Activated CD4-positive, alpha-beta T cell treated with anti-CD3 and anti-CD28 coated beads, Interleukin-2, amount 50 U/mL, for 1 hour (primary cell): ENCODE measurements at places on chromosomes 5 and 9.

DNA sequence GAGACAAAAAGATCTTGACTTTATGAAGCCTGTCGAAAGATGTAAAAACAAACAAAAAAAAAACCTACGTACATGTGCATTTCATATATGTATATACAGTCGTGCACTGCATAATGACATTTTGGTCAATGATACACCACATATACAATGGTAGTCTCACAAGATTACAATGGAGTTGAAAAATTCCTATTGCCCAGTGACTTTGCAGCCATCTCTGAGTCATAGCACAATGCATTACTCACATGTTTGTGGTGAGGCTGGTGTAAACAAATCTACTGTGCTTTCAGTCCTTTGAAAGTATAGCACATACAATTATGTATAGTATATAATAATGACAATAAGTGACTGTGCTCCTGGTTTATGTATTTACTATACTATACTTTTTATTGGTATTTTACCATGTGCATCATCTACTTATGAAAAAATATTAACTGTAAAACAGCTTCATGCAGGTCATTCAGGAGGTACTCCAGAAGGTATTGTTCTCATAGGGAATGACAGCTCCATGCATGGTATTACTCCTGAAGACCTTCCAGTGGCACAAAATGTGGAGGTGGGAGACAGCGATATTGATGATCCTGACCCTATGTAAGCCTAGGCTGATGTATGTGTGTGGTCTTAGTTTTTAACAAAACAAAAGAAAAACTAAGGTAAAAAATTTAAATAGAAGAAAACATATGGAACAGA, 73.7 kb upstream of the FST start:
- no peak for DNase-seq

GRCh38 chr9:116550696-116551436, 136.2 kb upstream of the TRIM32 start:
- no peak for DNase-seq

DNA sequence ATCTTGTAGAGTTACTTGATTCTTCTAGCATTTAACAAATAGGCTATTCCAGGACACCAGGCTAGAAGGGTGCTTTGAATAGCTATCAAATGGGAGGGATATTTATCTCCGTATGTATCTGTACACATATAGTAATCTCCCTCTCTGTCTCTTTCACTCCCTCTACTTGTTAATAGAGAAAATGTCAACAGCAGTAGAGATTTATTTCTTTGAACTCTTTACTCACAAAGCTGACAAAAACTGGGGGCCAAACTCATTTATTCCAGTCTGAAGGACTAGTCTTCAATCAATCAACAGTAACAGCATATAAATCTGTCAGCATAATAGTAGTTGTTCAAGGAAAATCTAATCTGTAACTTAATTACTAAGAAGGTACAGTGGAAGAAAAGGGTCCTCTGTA, 78.2 kb upstream of the FER start:
- no peak for DNase-seq

- DNase-seq: no peak
These were observed 27.7 kb downstream of the RANBP3L start for GRCh38 chr5:36273809-36274526.

DNA sequence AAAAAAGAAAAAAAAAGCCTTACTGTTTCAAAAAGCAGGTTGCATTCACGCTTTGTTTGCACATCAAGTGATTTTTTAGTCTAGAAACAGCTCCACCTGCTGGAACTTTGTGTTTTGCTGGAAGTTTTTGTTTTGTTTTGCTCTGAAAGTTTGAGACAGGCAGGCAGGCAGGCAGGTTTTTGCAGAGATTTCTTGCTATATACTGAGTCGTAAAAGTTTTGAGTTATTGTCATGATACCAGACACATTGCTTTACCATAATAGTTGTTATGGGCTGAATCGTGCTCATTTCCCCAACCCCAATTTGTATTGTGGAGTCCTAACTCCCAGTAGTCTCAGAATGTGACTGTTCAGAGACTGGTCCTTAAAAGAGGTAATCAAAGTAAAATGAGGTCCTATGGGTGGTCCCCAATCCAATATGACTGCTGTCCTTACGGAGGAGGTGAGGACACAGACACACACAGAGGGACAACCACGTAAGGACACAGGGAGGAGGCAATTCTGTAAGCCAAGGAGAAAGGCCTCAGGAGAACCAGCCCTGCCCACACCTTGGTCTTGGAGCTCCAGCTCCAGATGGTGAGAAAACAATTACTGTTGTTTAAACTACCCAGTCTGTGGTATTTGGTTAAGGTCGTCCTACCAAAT, 20.9 kb downstream of the OR2Y1 start:
- peak; percentile 23 for DNase-seq

GRCh38 chr9:84857211-84857610, 187.7 kb downstream of the NTRK2 start:
- no peak for DNase-seq

DNA sequence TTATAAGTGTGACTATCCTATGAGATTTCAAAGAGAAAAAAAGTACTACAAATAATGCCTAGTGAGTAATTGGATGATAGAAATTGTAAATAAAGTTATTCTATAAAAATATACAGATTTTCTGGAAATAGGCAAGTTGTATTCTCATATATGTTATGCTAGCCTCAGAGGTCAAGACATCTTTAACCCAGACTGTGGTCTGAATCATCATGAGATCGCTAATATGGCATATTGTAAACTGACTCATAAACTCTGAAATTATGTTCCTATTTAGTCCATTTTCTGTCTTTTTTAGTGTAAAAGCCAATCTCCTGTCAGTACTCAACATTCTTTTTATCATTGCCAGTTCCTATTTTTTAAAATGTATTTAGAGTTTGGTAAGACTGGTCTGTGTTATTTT, 14.2 kb downstream of the LOX start:
- DNase-seq: no peak

- no peak for DNase-seq
These were observed 96.6 kb downstream of the SGCD start for GRCh38 chr5:156423597-156423996.
